ENCODE measurements at places on chromosomes 3 and 15. TPM values are rescaled to one million over a fixed set of nuclear protein-coding genes. Genes with fewer than 3 reads are reported as not detected.

GRCh38 chr3:156687023-156687422 is 12.6 kb downstream of the TIPARP start:
- H3K4me3 ChIP-seq = no peak overlapping the region
- no peak for DNase-seq
- no peak overlapping the region for H3K27ac ChIP-seq
- no peaks in the 10 kb centered on the region for H3K27me3 ChIP-seq
- no peaks in the 10 kb centered on the region for H3K36me3 ChIP-seq
- peaks cover 100% of the 10 kb centered on the region for H3K4me1 ChIP-seq

- peak; percentile 90 for DNase-seq
- H3K4me1 ChIP-seq = no peaks in the 10 kb centered on the region
- no peak overlapping the region for H3K4me3 ChIP-seq
- H3K27me3 ChIP-seq = no peaks in the 10 kb centered on the region
- no peak overlapping the region for H3K27ac ChIP-seq
Measured at GRCh38 chr15:87902772-87903426, 353.6 kb downstream of the NTRK3 start.

- H3K27ac ChIP-seq = peak overlapping the region; percentile 93
- DNase-seq = no peak
- peaks cover 17% of the 10 kb centered on the region for H3K36me3 ChIP-seq
- H3K4me1 ChIP-seq = peaks cover 38% of the 10 kb centered on the region
- peak overlapping the region; percentile 73 for H3K4me3 ChIP-seq
Measured at GRCh38 chr3:185586686-185587039, 568 bp downstream of the SENP2 start.

GRCh38 chr3:150005243-150006112 is 34.8 kb upstream of the PFN2 start:
- no peaks in the 10 kb centered on the region for H3K36me3 ChIP-seq
- DNase-seq = no peak
- H3K27me3 ChIP-seq = no peaks in the 10 kb centered on the region
- no peak overlapping the region for H3K4me3 ChIP-seq

GRCh38 chr15:90038632-90039095 is 37.5 kb downstream of the ZNF710 start:
- H3K27me3 ChIP-seq = no peaks in the 10 kb centered on the region
- H3K4me1 ChIP-seq = peaks cover 23% of the 10 kb centered on the region
- no peaks in the 10 kb centered on the region for H3K36me3 ChIP-seq
- H3K27ac ChIP-seq = no peak overlapping the region
- no peak overlapping the region for H3K4me3 ChIP-seq

- H3K4me3 ChIP-seq = no peak overlapping the region
- DNase-seq = peak; percentile 57
- no peak overlapping the region for H3K27ac ChIP-seq
- H3K4me1 ChIP-seq = no peaks in the 10 kb centered on the region
Measured at GRCh38 chr15:27091270-27091940, 120.4 kb downstream of the GABRG3 start.

GRCh38 chr3:101685870-101686307 is 629 bp downstream of the RPL24 start:
- H3K27me3 ChIP-seq = no peaks in the 10 kb centered on the region
- peak overlapping the region; percentile 94 for H3K27ac ChIP-seq
- DNase-seq = no peak
- peak overlapping the region; percentile 67 for H3K4me3 ChIP-seq
- peaks cover 58% of the 10 kb centered on the region for H3K4me1 ChIP-seq

DNA sequence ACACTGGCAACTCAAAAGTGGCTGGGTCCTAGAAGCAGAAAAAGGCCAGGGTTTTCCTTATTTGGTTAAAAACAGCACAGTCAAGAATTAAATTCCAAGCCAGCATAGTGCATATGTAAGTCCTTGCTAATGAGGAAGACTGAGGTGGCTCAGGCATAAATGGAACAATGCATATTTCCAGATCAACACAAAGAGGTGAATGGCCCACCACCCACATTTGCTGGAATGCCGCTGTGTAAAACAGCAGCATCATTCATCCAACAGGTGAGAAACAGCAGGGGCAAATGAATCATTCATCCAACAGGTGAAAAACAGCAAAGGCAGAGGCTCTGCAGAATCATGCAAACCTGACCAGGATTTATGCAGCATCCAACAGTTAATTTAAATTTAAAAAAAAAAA is 32.9 kb downstream of the GPR176 start:
- no peaks in the 10 kb centered on the region for H3K4me1 ChIP-seq
- H3K36me3 ChIP-seq = no peaks in the 10 kb centered on the region
- no peak overlapping the region for H3K4me3 ChIP-seq
- DNase-seq = no peak
- no peaks in the 10 kb centered on the region for H3K27me3 ChIP-seq

GRCh38 chr15:69926006-69926405 is 171.7 kb downstream of the TLE3 start:
- no peaks in the 10 kb centered on the region for H3K27me3 ChIP-seq
- no peak overlapping the region for H3K27ac ChIP-seq
- H3K4me1 ChIP-seq = no peaks in the 10 kb centered on the region
- no peak overlapping the region for H3K4me3 ChIP-seq
- DNase-seq = peak; percentile 19

DNA sequence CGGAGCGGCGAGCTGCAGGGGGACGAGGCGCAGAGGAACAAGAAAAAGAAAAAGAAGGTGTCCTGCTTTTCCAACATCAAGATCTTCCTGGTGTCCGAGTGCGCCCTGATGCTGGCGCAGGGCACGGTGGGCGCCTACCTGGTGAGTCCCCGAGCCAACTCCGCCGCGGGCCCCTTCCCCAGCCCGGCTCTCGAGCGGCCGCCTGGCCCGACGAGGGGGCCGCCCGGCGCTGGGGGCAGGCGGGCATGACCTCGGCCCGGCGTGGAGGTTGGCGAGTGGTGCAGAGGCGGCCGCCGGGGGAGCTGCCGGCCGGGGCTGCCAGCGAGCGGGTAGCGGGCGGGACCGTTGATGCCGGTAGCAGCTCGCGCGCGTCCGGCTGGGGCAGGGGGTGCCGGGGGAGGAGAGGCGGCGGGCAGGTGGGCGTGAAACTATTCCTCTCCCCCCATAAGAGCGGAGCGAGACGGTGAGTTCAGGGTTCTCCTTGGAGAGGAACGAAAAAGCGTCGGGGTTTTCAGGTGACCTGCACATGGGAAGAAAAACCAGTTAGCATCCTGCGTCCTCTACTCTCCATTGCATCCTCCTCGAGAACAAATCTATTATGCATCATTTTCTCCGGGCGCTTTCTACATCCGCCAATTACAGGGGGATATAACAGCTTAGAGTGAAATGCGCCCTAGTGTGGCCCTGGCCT is 585 bp downstream of the SLCO3A1 start:
- peak; percentile 92 for DNase-seq
- H3K4me3 ChIP-seq = peak overlapping the region; percentile 83
- no peaks in the 10 kb centered on the region for H3K36me3 ChIP-seq
- peaks cover 46% of the 10 kb centered on the region for H3K4me1 ChIP-seq
- H3K27me3 ChIP-seq = no peaks in the 10 kb centered on the region

- no peaks in the 10 kb centered on the region for H3K36me3 ChIP-seq
- peak overlapping the region; percentile 15 for H3K27ac ChIP-seq
- peaks cover 11% of the 10 kb centered on the region for H3K4me1 ChIP-seq
- H3K27me3 ChIP-seq = no peaks in the 10 kb centered on the region
Measured at GRCh38 chr3:177673112-177673914, 476.0 kb upstream of the TBL1XR1 start.

DNA sequence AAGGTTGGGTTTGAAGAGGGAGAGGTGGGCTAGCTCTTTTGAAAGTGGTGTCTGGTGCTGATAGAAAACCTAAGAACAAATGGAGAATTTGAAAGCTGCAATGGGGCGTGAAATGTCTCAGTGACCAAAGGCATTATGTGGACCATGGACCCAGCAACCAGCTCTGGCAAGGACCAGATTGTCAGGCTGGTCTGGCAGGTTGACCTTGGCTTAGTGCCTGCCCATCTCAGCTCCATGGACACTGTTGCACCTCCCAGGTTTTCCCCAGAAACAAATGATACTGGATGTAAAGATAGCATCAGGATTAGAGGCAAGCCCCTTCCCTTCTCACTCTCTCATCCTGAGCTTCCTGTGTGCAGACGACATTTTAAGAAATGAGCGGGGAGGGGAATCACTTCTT is 302.9 kb upstream of the LRRFIP2 start:
- H3K4me1 ChIP-seq = peaks cover 16% of the 10 kb centered on the region
- no peaks in the 10 kb centered on the region for H3K27me3 ChIP-seq
- no peak for DNase-seq

GRCh38 chr3:147157631-147158030 is 248.7 kb downstream of the ZIC4 start:
- H3K4me3 ChIP-seq = no peak overlapping the region
- H3K27ac ChIP-seq = no peak overlapping the region
- no peaks in the 10 kb centered on the region for H3K36me3 ChIP-seq
- H3K4me1 ChIP-seq = no peaks in the 10 kb centered on the region
- H3K27me3 ChIP-seq = no peaks in the 10 kb centered on the region
- no peak for DNase-seq

DNA sequence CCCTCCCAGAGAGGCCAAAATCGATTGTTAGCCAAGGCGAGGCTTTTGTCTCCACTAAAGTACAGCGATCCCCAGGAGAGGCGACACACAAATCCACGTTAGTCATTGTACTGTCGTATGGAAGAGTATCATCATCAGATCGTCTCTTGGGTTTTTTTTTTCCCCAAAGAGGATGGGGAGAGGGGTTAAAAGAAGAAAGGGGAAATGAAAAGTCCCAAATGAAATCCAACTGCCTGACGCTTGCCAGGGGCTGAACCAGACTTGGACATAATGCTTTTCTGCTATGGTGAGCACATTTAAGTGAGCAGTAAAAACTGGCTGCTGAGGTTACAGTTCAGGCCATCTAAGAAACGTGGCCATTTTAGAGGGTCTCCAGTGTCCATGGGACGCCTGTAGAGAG is 37.9 kb upstream of the CTSH start:
- no peak overlapping the region for H3K27ac ChIP-seq
- H3K4me1 ChIP-seq = peaks cover 6% of the 10 kb centered on the region
- no peak overlapping the region for H3K4me3 ChIP-seq
- H3K27me3 ChIP-seq = no peaks in the 10 kb centered on the region
- DNase-seq = no peak

DNA sequence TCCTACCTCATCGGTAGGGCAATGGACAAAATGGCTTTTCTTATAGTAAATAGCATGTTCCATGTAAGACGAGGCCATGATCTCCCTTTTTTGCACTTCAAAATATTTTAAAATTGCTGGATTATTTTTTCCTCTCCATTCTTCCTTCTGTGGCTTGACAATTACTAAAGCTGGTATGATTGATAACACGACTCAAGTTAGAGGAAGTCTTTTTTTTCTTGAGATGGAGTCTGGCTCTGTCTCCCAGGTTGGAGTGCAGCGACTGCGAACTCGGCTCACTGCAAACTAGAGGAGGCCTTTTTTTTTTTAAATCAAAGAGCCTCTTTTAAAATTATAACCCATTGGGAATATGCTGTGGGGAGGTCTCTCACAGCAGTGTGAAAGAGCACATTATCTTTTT is 124.5 kb upstream of the TBL1XR1 start:
- no peaks in the 10 kb centered on the region for H3K36me3 ChIP-seq
- no peak for DNase-seq
- peaks cover 5% of the 10 kb centered on the region for H3K4me1 ChIP-seq

DNA sequence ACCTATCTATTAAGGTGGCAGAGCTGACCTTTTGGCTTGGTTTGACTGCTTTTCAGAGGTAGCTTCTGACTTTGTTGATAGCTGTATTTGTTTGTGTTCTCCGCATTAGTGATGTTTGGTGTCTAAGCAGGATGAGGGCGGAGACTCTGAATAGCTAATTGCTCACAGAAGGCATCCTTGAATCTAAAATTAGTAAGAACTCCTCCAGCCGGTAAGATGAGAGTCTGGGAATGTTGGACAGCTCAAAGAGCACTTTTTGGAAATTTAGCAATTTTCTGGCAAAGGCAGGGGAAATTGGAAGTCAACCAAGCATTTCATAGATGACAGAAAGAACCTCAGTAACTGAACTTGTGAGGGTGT is 174.1 kb downstream of the KLHL25 start:
- H3K4me1 ChIP-seq = peaks cover 92% of the 10 kb centered on the region
- no peaks in the 10 kb centered on the region for H3K36me3 ChIP-seq

DNA sequence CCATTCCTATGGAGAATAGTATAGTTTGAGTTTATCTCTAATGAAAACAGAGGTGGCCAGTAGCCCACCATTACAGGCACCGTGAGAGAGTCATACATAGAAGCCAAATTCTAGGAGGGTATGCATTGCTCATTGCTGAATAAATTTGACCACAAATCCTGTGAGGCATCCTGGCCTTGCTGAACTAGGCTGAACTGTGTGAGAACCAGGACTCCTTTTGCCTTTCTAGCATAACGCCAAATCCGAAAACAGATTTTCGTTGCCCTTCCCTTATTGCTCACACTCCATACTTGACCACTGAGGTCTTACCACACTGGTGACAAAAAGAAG is 50.4 kb downstream of the SLC2A2 start:
- no peaks in the 10 kb centered on the region for H3K4me1 ChIP-seq
- H3K27me3 ChIP-seq = no peaks in the 10 kb centered on the region
- no peak for DNase-seq
- no peaks in the 10 kb centered on the region for H3K36me3 ChIP-seq

DNA sequence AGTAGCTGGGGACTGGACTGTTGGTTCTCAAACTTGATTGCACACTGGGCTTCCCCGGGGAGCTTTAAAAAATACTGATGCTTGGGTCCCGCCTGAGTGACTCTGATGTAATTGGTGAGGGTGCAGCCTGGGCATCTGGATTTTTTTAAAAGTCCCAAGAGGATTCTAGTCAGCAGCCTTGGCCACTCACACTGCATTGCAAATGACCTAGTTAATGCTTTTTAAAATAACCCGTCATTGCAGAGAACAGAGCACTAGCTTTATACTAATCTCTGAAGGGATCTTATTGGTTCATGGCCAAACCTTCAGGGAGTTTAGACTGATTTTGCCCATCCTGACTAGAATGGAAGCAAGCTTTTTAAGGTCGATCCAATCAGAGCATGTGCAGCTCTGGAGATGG is 310.6 kb upstream of the PROK2 start:
- H3K4me3 ChIP-seq = no peak overlapping the region
- no peaks in the 10 kb centered on the region for H3K27me3 ChIP-seq
- no peak overlapping the region for H3K27ac ChIP-seq
- H3K4me1 ChIP-seq = peaks cover 15% of the 10 kb centered on the region
- DNase-seq = no peak
- no peaks in the 10 kb centered on the region for H3K36me3 ChIP-seq

GRCh38 chr3:197524128-197524527 is 31.6 kb downstream of the BDH1 start:
- H3K27ac ChIP-seq = no peak overlapping the region
- no peak for DNase-seq
- H3K4me3 ChIP-seq = no peak overlapping the region
- no peaks in the 10 kb centered on the region for H3K27me3 ChIP-seq
- no peaks in the 10 kb centered on the region for H3K4me1 ChIP-seq

GRCh38 chr3:23254835-23255234 is 51.7 kb downstream of the UBE2E2 start:
- H3K27ac ChIP-seq = no peak overlapping the region
- H3K4me3 ChIP-seq = no peak overlapping the region
- peaks cover 20% of the 10 kb centered on the region for H3K4me1 ChIP-seq
- no peak for DNase-seq

GRCh38 chr3:33184863-33185262 is 33.7 kb downstream of the SUSD5 start:
- H3K36me3 ChIP-seq = no peaks in the 10 kb centered on the region
- no peaks in the 10 kb centered on the region for H3K4me1 ChIP-seq
- H3K4me3 ChIP-seq = no peak overlapping the region
- no peak overlapping the region for H3K27ac ChIP-seq
- no peaks in the 10 kb centered on the region for H3K27me3 ChIP-seq
- DNase-seq = no peak

CHRD gene
- 17.6 TPM for total RNA-seq

CTXN2 gene
- not detected for total RNA-seq

USF3 gene
- total RNA-seq = 26.6 TPM

LDHAL6B gene
- total RNA-seq = not detected

HRH1 gene
- 5.6 TPM for total RNA-seq

CFAP44 gene
- 4.6 TPM for total RNA-seq

FAM227B gene
- total RNA-seq = 5.8 TPM

TNFSF10 gene
- 23.3 TPM for total RNA-seq

SAXO2 gene
- 1.7 TPM for total RNA-seq

HGD gene
- total RNA-seq = not detected

ANKRD34C gene
- total RNA-seq = not detected
